ENCODE measurements at places on chromosomes 2 and 18.

GRCh38 chr2:19746611-19747309 is 155.0 kb downstream of the TTC32 start:
- DNase-seq: no peak

DNA sequence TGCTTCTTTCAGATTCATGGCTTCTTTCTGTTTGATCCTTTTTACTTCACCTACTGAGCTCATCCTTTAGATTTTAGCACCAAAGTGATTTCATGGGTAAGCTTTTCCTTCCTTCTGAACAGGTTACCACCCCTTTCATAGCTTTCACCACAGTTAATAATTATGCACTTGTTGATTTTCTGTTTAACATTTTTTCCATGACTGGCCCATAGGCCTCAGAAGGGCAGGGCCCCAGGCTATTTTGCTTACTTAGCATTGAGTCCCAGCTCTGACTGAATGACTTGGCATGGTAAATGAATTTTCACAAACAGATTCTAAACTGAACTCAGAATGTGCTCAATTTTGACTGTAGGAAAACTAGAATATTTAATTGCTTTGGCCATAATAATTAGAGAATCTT is 177.0 kb downstream of the GCA start:
- DNase-seq: no peak

DNA sequence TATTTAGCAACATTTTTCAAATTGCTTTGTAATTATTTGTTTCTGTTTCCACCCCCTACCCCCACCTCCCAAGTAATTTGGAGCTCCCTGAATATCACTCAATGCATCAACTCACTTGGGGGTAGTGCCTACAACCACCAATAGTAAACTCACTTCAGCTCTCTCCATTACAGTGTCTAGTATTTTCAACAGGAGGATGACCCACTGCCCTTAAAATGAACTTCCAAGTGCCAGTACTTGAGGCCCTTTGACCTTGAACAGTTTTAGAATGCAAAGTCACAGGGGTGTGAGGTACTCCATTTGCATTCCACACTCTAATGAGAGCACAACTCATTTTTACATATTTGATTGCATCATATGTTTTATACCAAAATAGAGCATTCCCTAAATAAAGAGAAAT is 523.0 kb downstream of the ERBB4 start:
- DNase-seq: no peak

GRCh38 chr2:71787108-71787415 is 333.7 kb downstream of the DYSF start:
- no peak for DNase-seq

- peak; percentile 31 for DNase-seq
Measured at GRCh38 chr2:28661589-28662001, 90.0 kb upstream of the PPP1CB start.

DNA sequence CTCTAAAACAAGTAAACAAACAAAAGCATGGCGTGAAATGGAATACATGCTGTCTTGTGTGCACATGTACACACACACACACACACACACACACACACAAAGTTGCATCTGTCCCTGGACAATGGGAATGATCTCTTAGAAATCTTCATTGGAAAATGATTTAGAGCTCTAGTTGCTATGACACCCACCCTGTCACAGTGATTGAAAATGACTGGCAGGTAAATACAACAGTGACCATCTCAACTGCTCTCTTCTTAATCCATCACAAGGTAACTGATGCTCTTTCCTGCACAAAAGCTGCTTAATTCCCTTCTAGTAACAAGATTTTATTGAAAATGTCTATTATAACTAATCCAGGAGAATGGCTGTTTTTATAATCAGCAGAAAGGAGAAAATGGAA is 1011.7 kb upstream of the GYPC start:
- DNase-seq: no peak

DNA sequence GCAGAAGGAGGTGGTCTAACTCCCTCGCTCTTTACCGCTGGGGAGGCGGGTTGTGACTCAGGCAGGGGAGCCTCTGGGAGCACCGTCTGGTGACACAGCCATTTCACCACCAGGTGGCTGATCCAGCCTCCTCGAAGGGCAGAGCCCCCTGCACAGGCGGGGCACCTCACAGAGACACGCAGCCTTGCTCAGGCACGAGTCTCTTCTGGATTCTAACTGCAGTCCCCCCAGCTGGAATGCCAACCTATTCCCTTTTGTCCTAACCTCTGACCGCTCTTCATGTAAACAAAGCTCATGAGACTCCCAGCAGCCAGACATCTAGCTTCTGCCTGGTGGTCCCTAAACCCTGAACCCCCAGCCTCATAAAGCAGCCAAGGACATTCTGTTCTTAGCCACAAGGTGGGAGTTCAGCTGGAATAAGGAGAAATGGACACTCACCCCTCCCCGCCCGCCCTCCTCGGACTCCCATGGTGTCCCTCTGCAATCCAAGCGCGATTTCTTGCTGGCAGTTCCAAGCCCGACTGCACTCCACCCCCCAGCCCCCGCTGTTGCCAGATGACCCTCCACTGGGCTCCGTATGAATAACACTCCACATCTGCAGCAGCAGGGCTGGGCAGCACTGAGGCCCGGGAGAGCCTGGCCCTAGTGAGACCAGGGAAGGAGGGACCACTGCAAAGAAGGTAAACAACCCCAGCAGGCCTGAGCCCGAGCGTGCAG is 84.3 kb downstream of the TNS1 start:
- DNase-seq: no peak

DNA sequence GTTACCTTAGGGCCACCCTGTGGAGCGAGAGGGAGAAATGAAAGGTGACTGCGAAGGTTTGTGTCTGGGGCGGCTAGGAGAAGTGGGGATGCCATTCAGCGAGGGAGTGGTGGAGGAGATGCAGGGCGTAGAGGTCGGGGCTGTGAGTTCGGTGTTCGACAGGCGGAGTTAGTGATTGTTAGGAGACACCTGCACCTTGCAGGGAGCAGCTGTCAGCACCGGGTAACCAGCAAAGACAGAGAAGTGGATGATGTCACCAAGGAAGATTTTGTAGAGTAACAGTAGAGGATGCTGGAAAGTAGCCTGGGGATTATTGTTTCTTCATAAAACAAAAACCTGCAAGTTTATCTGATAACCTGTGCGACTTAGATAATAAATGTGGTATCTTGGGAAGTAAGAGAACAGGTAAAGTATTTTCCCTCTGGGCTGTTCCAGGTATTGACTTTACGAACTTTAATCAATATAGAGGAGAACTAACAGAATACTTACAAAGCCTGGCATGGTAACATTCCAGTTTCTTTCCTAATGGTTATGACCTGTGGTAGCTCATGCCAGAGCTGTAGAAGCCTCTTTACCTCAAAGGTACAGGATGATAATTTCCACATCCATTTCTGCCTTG is 63.8 kb downstream of the SPTBN1 start:
- no peak for DNase-seq

DNA sequence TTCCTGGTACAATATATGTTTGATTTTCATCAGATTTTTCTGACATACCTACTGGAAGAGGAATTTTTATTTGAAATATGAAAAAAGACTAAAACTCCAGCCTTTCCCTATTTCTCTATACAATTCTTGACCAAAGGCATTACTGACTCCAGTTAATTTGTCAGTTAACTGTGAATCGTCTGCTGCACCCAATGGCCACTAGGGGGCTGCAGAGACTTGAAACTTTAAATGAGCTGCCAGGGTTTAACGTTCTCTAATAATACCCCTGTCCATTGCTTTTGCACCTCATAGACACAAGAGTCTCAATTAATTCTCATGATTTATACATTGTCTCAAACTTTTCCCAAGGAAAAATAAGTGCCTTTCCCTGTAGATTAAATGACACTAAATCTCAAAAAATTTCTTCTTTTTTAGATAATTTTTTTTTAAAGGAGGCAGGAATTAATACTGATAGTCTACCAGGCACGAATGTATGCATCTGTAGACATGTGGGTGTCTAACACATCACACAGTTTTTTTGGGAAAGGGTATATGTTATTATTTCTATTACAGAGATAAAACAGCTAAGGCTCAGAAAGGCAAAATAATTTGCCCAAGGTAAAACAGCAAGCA is 1.8 kb upstream of the ALK start:
- DNase-seq: peak; percentile 5

GRCh38 chr2:66447677-66448076 is 12.8 kb downstream of the MEIS1 start:
- no peak for DNase-seq

- DNase-seq: no peak
Measured at GRCh38 chr2:120650022-120650644, 85.5 kb upstream of the GLI2 start.

GRCh38 chr2:67394734-67395133 is 2.4 kb upstream of the ETAA1 start:
- no peak for DNase-seq

DNA sequence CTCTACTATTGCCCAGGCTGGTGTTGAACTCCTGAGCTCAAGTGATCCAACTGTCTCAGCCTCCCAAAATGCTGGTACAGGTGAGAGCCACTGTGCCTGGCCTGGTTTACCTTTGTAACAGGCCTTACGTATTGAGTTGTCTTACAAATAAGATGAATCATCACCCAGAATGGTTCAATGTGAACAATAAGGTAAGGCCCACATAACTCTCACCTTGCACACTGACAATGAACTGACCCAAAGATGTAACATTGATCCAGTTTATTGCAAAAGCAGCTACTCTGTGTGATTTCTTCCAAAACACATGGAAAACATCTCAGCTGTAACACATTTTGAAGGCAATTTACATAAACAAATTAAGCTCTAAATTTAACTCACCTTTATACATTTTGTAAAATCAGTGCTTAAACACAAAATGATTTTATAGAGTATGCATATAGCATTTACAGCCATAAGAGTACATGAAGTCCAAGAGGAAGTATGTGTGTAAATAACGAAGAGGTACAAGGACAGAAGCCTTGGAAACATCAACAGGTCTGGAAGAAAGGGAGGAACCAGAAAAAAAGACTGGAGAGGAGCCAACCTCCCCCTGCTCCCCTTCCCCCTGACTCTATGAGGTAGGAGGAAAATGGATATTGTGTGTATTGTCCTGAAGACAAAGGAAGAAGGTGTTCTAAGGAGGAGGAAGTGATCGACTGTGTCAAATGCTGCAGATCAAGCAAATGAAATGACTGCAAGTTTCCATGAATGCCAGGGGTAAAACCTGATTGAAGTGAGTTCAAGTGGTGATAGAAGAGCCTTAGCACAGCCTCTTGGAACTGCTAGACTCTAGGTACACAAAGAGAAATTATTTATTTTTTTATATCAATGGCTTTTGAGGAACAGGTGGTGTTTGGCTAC is 5.6 kb upstream of the WDFY1 start:
- DNase-seq: no peak

- no peak for DNase-seq
Measured at GRCh38 chr2:239240414-239240881, 160.4 kb downstream of the HDAC4 start.

DNA sequence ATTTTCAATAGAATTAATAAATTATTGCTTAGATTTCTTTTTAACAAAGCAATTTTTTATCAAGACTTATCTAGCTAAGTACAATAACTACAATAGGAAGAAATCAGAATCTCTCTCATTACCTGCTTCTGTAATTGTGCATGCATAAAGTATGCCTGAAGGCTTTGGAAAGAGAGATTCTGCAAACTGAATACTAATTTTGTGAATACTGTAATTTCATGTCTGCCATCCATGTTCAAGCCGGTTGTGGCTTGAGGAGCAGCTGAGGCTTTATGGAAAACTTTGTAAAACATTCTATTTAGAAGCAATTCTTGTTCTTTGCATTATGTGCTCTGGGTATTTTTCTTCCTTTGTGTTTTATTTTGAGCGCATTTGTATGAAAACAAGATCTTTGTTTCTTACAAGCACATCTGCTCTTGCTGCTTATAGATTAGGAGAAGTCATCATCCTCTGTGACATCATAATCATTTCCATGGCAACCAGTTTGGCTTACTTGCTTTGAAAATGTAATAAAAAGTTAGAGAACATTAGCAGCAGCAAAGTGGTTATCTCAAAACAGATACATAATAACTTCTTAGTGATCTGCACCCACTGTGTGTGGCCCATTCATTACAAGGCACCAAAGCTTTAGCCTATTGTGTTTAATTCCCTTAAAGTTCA is 16.0 kb upstream of the IKZF2 start:
- DNase-seq: no peak

DNA sequence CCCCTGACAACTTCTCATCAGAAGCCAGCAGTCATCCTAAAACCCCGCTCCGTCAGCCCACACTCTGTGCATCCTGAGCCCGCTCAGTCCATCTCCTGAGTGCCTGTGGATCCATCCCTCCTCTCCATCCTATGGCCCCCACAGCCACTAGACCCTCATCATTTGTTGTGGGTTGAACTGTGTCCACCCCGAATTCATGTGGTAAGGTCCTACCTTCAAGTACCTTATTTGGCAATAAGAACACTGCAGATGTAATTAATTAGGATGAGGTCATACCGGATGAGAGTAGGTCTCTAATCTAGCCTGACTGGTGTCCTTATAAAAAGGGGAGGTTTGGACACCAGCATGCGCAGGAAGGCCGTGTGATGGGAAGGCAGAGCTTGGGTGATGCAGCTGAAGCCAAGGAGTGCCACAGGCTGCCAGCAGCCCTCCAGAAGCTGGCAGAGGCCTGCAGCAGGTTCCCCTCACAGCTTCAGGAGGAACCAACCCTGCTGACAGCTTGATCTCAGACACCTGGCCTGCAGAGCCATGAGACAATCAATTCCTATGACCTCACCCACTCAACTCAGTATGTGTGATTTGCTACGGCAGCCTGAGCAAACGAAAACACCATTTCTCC is 192.4 kb downstream of the ZBTB7C start:
- peak; percentile 35 for DNase-seq

- DNase-seq: no peak
Measured at GRCh38 chr2:143175438-143175837, 46.2 kb downstream of the ARHGAP15 start.

DNA sequence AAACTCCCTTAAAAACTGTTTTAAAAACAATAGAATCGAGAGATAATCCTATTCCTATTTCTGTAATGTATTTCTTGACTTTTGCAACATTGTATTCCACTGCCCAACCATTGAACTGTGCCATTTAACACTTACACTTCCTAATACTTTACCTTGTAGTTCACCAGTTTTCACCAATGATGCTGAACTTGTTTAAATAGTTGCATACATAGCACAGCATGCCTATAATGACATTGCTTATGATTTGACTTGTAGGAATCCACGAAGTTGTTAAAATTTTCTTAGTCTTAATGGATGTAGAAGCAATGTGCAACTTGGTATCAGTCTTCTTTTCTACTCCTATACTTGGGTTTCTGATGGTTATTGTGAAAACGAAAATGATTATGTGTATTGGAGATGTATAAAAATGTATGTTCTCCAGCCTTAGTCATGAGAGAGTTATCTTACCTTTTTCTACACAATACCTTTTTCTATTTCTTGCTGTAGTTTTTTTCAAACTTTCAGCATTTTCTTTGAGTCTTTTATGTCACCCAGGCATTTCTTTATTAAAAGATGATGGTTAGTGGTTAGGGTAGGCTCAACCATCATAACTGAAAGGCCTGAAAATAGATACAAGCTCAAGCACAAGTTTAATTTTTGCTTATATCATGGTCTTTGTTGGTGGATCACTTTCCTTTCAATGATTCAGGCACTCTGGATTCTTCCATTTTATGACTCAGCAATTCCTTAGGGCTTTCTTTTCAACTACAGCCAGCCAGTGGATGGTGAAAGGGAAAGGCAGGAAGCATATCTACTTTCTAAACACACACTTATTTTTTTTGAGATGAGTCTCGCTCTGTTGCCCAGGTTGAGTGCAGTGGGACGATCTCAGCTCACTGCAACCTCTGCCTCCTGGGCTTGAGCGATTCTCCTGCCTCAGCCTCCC is 9.4 kb downstream of the GPD2 start:
- no peak for DNase-seq

- no peak for DNase-seq
Measured at GRCh38 chr2:120683701-120684100, 52.0 kb upstream of the GLI2 start.

GRCh38 chr2:223901854-223902253 is 43.3 kb downstream of the WDFY1 start:
- DNase-seq: no peak

- no peak for DNase-seq
Measured at GRCh38 chr2:104660991-104661390, 192.9 kb upstream of the POU3F3 start.

All from NCI-H446 treated with DMSO at 0.1 percent for 48 hours (cell line).